ENCODE measurements at places on chromosomes 11 and 22.

DNA sequence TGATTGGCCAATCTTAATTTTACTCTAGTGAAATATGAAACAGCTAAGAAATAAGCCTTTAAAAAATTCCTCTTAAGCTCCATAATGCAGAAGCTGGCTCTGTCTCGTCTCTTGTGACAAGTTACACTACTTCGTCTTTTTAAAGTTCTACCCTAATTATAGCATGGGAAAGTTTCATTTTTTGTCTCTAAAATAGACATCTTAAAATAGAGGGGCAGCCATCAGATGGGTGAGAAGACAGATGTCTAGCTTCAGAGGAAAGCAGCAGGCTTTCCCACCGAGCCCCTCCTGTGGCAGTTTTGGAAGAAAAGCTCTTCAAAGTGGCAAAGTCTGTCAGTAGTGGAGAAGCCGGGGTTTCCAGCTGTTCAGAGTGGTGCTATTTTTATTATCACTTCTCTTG, 39.5 kb downstream of the XRRA1 start:
- no peak for DNase-seq

DNA sequence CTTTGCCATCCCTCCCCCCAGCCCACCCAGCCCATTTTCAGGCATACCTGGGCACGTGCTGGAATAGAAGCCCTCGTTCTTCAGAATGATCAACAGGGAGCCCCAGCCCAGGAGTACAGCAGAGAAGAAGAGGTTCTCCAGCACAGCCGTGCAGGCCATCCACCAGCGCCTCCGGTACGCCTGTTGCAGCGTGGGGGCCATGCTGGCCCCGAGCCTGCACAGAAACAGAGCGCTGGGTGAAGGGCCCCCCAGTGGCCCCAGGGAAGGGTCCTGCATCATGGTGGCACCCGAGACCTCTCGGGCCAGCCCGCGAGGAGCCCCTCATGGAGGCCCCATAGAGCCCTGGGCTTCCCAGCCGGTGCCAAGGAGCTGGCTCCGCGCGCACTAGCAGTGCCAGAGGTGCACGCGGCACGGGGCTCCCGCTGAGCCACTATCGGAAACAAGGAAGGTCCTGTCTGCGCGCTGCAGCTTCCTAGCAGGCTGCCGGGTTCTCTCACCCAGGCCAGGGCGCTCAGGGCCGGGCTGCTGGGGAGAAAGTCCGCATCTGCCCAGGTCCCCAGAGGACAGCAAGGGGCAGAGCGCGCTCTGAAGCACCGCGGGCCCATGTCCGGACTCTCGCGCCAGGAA, 1.5 kb downstream of the SLC43A1 start:
- DNase-seq: no peak

GRCh38 chr22:29617922-29618629, 14.6 kb downstream of the NF2 start:
- no peak for DNase-seq

DNA sequence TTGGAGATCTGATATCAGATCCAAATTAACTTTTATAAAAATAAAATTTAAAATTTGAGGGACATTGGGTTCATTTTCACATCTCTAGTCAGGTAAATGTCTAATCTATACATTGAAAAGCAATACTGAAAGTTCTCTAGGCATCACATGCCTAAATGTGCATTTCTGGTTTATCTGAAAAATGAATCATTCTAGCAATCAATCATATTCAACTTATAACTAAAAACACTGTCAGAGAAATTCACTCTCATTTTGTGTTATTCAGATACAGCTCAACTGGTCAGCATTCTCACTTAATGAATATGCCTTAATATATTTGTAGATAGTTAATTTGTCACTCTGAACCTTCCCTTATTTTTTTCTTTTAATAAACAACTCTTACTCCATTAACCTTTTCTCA, 243.2 kb downstream of the CASP12 start:
- DNase-seq: no peak

DNA sequence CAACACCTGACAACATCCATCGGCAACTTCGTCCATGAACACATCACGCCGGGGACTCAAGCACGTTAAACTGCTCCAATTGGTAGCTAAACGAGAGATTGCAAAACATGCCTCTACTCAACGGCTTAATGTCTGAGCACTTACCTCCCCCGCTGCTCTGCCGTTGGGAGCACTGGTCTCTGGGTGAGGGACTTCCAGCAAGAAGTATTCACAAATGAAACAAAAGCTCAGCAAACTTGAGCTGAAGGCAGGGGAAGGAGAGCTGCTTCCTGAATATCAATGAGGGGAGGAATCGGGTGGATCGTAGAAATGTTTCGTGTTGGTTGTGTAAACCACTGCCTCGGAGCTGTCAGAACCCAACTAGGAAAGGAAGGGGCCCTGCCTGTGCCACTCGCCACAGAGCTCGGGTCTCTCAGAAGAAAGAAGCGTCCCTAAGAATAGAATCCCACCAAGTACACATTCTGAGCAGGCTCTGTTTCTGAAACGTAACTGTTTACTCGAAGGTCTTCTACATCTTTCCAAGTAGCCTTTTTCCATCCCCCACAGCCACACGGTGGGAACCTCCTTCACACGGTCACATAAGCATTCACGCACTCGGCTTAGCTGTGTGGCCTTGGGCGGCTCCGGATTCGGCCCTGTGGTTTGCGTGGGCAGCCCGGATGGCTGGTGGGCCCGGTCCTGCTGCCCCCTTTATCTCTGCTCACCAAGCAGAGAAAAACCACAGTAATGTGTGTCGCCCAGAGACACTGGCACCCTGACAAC, at the start of gene MLC1:
TSS of gene MLC1 (minus strand) at position 216 of the 762 bp plus-strand sequence. CDS start 524 bp downstream, outside the sequence.
- peak; percentile 3 for DNase-seq

DNA sequence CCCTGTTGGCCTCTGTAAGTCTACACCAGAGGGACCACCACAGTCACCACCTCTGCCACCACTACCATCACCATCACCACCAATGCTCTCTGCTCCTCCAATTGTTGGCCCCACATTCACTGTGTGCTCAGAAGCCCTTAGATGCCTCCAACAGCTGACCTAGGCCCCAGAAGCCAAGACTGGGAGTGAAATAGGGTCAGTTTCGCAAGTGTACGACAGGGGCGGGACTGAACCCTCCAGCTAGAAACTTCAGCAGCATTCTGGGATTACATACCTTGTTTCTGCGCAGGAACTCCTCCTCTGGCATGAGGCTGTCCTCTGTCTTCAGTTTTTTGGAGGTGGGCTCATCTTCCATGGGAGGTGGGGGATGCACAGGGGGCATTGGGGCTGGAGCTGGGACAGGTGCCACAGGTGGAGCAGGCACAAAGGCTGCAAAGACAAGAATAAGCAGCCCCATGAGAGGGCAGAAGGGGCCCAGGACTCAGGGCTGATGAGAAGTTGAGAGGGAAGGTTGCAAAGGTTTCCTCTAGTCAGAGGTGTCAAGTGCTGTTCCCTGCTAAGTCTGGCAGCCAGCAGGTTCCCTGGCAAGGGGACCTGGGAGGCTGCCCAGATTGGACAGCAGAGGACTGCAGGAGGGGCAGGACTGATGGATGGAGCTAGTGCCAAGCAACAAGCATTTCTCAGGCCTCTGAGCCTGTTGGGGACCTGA, 10.2 kb upstream of the TBC1D10A start:
- DNase-seq: no peak

DNA sequence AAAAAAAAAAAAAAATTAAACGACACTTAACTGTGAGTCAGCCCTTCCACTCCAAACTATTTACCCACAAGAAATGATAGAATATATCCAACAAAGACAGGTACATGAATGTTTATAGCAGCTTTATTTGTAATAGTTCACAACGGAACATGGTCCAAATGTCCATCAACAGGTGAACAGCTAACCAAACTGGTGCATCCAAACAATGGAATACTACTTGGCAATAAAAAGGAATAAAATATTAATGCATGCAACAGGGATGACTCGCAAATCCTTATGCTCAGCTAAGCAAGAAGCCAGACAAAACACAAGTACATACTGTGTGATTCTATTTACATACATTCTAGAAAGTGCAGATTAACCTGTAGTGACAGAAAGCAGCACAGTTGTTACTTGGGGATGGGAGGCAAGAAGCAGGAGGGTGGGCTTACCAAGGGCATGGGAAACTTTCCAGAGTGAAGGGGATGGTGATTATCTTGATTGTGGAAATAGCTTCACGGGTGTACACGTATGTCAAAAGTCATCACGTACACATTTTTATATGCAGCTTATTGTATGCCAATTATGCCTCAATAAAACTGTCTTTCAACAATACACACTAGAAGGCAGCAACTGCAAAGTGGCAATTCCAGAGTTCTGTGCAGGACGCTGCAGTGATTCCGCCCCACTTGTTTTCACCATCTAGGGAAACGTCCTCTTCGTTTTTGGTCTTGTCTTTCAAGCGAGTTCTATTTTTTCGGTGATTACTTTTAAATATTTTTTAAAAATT, 6.7 kb upstream of the SF1 start:
- no peak for DNase-seq

GRCh38 chr11:68302670-68303069, 9.7 kb upstream of the LRP5 start:
- DNase-seq: no peak

DNA sequence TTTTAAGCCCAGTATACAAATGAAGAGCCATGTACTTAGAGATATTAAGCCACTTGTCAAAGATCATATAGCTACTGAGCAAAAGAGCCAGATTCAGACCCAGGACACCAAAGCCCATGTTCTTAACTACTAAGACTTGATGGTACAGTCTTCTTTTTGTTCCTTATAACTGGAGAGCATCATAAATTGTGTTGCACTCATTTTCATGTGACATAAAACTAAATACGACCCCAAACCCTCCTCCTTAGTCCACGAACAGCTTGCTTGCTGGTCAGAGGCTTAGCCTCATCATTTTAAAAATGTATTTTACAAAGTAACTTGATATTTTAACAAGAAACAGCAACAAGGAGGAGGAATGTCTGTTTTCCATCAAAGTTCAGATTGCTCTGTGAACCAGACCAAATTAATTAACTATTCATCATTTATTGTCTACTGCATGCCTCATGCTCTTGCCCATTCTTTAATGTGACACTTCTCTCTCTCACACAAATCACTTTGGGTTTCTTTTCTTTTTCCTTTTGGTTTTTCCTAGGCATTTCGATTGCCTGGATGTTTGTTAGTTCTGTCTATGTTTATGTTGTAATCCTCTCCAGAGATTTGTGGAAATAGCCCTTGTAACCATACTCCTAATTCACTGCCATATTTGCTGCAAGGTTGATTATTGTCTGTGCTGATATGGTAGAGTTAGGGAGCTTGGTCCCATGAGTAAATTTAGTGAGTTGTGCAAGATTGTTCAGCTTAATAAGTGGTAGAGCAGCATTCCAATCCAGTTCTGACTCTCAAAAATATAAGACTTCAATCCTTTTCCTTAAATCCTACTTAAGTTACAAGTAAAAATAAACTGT, 8.4 kb upstream of the ARHGAP20 start:
- DNase-seq: no peak

DNA sequence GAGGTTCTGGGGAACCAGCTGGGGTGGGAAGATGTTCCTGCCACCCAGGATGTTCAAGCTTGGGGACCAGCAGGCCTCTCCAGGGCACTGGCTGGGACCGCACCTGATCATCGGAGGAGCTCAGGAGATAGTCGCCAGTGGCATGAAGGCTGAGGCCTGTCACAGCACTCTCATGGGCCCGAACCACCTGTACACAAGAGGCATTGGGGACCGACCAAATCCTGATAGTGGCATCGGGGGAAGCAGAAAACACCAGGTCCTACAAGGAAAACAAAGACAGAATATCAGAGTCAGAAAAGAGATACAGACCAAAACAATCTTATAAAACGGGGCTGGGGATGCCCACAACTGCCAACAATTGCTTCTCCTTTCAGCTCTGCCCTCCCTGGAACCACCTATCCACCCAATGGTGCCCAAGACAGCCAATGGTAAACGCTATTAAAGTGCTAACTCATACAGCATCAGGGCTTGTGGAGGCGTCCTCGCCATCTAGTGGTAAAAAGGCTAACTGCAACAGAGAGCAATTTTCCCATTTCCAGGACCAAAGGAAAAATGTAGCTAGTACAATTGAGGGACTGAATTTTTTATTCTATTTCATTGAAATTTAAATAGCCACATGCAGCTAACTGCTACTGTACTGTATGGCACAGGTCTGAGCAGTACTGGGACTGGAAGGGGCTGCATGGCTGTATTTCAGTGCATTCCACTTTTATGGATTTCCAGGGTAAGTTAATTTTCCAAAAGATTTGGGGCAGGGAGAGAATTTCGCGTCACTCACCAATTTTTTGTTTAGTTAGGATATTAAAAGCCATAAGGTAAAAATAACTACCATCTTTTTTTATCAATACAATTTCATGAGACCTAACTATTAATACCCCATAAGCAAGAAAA, 7.1 kb downstream of the PRPF19 start:
- DNase-seq: no peak

- no peak for DNase-seq
These were observed 307.8 kb downstream of the MN1 start for GRCh38 chr22:27493796-27494195.

GRCh38 chr11:2769409-2770095, 69.8 kb upstream of the KCNQ1OT1 start:
- DNase-seq: no peak

GRCh38 chr11:123072332-123072761, 10.4 kb upstream of the HSPA8 start:
- no peak for DNase-seq

DNA sequence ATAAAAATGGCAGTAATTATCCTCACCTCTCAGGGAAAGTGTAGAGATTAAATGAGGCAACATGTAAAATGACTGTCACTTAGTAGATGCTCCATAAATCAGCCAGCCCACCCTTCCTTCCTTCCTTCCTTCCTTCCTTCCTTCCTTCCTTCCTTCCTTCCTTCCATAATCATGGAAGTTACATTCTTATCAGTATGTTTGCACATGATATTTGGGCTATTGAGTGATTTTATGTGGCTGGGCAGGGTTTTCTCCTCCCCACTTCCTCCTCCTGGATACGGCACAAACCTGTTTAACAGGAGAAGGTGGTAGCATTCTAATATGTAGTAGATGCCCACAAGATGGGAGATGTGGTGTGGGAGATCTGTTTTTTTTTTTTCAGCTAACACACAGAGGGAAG, 11.9 kb downstream of the LYVE1 start:
- DNase-seq: no peak

DNA sequence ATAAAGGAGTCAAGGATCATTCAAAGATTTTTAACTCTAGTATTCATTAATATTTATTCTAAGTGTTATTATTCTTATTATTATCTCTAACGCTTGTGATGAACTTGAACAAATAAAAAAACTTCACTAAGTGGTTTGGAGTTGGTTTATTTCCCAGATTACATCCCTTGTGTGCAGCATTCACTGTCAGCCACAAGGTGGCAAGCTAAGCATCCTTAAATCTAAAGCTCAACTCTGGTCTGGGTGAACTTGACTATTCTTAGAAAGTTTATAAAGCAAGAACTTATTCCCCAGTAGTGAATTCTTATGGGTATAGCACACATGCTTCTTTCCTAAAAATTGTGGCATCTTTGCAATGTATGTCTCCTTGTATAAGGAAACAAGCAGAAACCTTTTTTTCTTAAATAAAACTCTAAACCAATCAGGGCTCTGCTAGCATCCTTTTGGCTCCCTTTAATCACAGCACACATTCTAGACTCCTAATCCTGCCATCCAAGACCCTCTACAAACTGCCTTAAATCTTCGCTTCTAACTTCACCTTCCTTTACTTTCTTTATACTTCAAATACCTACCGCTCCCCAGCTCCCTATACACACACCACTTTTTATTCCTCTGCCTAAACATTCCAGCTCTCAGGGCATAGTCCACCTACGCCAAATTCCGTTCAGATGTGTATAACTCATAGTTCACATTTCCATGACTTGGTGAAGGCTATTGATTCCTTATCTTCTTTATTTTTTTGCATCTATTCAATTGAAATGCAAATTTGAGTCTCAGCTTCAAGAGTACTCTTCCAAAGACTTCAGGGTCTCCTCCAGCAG, 1068.8 kb downstream of the DLG2 start:
- no peak for DNase-seq

GRCh38 chr11:35046681-35047080, 92.3 kb upstream of the CD44 start:
- no peak for DNase-seq
